ENCODE measurements at places on chromosomes 13 and 19.

- no peak for DNase-seq
Observed at GRCh38 chr19:14103310-14103709, 12.8 kb upstream of the SAMD1 start.

DNA sequence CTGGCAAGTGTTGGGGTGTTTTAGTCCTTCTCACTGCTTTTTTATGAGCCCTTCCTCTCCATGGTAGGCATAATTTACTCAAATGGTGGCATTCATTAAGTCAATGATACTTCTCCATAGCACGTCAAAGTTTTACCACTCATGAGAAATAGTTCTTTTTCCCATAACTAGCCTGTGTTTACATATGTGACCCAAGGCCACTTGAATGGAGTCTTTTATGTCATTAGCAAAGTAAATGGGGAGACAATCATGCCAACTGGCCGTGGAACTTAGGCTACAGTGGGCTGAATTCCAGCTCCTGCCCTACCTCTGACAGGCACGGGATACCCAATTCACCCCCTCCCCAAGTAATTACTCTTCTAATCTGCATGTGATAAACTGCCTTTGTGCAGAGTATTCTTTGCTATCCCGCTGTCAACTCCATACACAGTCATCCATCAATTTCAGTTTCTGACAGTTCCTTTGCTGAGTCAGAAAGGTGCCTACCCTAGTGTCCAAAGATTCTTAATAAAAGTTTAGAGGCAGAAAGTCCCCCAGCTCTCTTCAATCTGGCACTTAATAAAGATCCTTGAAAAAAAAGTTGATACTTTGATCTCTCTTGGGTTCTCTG, 16.9 kb downstream of the PROSER1 start:
- no peak for DNase-seq

- DNase-seq = no peak
Observed at GRCh38 chr13:102878481-102878880, 32.6 kb downstream of the ERCC5 start.

DNA sequence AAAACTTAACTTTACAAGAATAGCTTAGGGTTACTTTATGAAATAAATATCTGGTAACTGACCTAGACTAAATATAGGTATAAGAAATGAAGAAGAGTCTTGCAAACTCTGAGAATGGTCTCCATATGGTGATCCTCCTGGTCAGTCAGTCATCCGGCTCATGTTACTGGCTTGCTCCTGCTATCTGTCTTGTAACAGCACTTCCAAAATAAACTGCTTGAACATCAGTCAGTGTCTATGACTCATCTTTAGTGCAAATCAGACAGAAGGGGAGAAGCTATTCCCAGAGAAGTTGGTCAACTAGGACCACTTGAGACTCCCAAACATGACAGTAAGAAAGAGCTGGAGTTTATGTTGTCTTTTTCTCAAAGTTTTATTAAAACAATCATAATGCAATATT, 1550.9 kb downstream of the PCDH9 start:
- DNase-seq = no peak

DNA sequence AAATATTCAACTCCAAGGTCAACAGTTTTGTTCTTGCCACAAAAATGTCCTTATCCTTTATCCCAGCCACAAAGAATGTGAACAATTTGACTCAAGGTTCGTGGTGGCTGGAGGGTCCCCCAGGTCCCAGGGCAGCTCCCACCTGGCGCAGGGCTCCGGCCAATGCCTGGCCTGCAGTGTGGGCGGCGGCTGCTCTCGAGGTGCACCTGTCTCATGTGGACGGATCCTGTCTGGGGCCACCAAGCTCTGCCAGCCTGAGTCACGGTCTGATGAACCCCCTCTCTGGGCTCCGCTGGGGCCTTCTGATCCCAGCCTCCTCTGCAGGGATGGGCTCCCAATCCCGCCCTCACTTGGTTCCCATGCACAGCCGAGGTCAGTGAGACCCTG, 49.4 kb downstream of the GAS6 start:
- no peak for DNase-seq

GRCh38 chr13:93116809-93117208, 109.8 kb upstream of the GPC6 start:
- DNase-seq = no peak

GRCh38 chr19:35793381-35794165, 18.2 kb downstream of the ARHGAP33 start:
- no peak for DNase-seq

DNA sequence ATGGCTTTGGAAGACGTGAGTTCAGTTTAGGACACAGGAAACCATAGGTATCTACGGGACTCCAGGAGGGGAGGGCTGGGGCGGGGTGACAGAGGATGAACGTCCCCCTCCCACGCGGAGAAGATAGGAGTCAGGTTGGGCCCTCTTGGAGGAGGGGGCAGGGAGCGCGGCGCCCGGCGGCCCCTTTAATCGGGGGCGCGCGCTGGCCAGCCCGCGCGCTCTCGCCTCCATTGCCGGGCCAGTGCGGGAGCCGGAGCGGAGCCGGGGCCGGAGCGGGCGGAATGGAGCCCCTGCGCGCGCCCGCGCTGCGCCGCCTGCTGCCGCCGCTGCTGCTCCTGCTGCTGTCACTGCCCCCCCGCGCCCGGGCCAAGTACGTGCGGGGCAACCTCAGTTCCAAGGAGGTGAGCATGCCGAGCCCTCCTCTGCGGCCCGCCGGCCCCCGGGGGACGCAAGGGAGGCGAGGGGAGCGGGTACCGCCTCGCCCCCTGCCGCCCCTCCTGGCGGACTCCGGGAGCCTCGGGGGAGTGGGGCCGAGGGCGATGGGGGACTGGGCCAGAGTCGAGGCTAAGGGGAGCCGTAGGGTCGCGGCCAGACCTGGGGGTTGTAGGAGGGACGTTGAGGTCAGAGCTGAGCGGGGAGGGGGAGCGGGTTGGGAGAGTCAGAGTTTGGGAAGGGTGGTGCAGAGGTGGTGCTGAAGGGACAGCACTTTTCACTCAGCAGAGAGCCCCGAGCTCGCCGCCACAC, at the start of gene TMEM145:
TMEM145 (plus strand) TSS at position 214 of the 744 bp plus-strand sequence; CDS start at position 282, 68 bp downstream.
- peak; percentile 67 for DNase-seq

DNA sequence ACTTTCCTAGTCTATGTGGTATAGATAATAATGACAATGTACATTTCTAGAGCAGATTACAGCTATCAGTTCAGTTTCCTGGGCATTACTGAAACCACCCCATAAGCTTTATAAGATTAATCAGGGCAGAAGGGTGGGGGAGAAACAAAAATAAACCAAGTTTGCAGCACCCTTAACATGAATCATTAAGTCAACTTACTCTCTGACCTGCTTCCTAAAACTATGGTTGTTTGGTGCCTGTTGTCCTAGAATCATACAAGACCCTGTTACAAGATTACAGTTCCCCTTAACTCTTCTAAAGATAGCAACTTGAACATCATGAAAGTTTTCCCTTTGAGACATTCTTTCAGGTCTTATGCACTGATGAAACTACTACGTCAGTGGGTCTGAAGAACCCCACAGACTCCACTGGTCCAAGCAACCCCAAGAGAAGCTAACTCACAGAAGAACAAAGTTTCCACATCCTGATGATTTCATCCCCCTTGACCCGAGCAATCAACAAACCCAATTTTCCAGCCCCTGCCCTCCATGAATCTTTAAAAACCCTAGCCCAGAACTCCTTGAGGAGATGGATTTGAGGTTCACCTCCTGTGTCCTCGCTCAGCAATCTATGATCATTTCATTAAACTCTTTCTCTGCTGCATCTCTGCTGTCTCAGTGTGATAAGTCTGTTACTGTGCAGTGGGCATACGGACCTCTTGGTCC, 336.5 kb downstream of the FOXO1 start:
- DNase-seq = no peak

DNA sequence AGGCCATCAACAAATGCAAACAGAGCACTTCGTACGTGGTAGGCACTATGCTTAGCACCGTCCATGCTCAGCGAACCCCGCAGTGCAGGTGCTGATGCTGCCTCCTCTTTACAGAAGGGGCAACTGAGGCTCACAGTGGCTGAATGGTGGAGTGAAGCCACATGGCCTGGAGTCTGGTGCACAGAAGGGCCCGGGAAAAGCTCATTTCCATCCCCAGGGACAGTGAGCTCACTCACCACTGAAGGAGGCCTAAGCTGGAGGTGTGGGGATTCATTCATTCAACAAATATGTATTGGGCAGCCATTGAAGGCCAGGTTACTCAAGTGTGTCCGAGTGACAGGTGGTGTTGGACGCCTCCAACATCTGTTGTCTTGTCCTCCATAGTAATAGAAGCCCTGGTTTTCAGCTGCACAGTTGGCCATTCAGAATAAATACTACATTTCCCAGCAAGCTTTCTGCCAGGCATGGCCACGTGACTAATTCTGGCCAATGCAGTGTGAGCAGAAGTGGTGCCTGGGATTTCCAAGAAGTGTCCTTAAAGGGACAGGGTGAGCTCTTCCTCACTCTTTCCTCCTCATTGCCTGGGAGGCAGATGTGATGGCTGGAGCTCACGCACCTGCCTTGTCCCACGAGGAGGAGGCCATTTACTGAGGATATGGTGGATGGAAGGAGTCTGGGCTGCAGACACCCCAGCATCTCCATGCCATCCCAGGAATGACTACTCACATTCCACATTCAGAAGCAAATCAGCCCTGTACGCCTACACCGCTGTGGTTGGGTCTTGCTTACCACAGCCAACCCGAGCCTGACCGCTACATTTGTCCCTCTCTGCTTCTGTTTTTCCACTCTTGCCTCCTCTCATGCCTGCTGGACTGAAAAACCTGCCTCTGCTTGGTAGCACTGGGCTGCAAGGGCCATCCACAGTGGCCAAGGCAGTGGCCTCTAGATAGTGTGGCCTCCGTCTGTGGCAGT, 2.3 kb upstream of the ZNRF4 start:
- DNase-seq = no peak

GRCh38 chr19:28905996-28906395, 307.0 kb downstream of the UQCRFS1 start:
- DNase-seq = no peak

DNA sequence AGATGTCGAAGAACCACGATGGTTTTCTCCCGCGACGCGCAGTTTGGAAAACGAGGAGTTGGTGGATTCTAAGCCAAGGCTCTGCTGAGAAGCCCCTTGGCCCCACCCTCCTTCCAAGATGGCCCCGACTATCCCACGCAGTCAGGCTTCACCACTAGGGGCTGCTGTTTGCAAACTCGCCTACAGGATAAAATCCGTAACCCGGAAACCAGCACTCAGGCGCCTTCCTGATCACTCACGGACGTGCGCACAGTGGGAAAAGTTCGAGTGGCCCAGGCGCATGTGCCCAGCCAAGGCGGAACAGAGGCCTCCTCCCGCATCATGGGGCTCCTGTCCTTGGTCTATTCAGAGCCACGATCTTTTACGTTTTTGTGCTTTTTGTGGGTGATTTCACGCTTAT, 19.2 kb upstream of the UQCR11 start:
- peak; percentile 69 for DNase-seq

GRCh38 chr19:48815870-48816501, 5.2 kb upstream of the BCAT2 start:
- DNase-seq = no peak

- no peak for DNase-seq
Observed at GRCh38 chr19:50507376-50507775, 3.6 kb downstream of the JOSD2 start.

DNA sequence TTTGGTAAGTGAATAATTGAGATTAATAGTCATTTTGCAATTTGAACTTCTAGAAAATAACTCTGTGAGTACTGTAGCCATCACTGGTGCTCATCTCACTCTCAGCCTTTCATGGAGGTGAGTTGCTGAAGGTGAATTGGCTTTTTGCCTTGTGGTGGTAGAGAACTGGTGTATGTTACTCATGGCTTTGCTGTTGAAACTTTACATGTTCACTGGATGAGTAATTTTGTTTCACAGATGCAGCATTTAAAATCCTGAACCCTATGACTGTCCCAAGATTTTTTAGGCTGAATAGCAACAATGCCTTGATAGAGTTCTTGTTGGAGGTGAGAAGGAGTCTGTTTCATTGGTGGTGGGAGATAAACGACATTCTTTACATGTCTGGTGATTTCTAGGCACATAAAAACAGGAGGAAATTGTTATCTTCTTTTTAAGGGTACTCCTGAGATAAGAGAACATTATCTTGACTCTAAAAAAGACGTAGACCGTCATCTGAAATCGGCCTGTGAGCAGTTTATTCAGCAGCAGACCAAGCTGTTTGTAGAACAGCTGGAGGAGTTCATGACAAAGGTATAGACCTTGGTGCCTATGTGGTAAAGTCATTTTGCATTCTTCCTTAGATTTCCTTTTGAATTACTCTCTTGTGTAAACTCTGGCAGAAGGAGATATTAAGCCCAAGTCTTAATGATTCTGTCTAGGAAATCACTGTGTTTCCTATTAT, 53.9 kb downstream of the COG3 start:
- no peak for DNase-seq

DNA sequence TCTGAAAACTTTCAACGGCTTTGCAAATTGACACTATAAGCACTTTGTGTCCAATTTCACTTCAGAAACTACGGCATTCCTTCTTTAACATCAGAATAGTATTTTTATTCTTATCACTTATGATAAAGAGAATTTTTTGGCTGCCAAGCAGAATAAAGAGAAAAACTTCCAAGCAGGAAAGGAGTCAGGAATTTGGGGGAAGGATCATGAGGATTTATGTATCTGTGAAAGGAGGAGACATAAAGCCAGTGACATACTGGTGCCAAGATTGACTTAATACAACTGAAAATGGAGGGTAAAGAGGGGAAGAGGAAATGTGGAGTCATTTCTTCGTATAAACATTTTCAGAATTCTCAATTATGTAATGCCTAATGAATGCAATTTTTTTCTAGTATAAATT, 94.7 kb downstream of the RBM26 start:
- DNase-seq = no peak

DNA sequence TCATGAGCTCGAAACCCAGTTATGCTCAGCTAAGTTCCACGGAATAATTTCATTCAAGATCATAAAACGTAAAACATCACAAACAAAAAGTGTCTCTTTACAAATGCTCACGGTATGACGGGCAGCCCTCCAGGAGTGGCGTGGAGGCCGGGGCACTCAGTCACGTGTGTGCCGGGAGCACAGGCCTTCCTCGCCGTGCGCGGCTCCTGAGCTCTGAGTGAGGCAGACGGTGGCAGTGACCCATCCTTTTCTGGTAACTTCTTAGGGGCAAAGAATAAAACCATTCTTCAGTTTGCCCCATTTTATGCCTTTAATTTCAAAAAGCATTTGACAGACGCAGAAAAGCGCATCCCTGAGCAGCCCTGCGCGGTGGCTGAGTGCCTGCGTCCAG, 72.8 kb downstream of the ATP11A start:
- DNase-seq = no peak

DNA sequence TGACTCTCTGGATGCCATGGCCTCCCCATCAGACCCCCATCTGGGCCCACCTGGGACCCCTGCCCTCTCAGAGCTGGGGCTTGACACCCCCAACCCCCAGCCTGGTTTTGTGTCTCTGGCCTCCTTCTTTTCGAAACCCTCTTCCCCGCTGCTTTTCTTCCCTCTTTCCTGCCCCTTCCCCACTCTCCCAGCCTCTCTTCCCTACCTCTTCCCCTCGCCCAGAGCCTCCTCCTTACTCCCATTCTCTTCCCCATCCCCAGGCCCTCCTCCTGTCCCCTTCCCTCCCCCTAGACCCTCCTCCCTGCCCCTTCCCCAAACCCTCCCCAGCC, 2.1 kb downstream of the TNFSF9 start:
- no peak for DNase-seq

GRCh38 chr19:38917516-38917915, 5.5 kb upstream of the CCER2 start:
- no peak for DNase-seq
